ENCODE measurements at places on chromosomes 12 and 14.
A peak's percentile ranks its signal among the peaks of the same experiment; 100 is the strongest.

GRCh38 chr12:11730299-11731041 lies 81.0 kb downstream of the ETV6 start:
- DNase-seq, result no peak

DNA sequence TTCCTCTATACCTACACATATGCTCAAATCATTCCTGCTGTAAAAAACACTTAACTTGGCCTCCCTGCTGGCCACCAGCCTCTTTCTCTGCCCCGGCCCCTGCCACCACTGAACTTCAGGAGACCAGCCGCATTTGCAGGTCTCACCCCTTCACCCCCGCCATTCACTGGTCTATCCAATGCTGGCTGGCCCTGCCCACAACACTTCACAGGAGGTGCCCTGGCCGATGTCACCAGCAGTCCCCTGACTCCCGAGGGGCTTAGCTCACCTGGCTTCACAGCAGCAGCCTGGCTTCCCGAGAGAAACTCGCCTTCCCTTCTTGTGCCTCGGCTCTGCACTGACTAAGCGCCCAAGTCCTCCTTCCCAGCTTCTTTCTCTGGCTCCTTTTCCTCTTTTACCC lies 7.5 kb downstream of the AK7 start:
- DNase-seq, result no peak

DNA sequence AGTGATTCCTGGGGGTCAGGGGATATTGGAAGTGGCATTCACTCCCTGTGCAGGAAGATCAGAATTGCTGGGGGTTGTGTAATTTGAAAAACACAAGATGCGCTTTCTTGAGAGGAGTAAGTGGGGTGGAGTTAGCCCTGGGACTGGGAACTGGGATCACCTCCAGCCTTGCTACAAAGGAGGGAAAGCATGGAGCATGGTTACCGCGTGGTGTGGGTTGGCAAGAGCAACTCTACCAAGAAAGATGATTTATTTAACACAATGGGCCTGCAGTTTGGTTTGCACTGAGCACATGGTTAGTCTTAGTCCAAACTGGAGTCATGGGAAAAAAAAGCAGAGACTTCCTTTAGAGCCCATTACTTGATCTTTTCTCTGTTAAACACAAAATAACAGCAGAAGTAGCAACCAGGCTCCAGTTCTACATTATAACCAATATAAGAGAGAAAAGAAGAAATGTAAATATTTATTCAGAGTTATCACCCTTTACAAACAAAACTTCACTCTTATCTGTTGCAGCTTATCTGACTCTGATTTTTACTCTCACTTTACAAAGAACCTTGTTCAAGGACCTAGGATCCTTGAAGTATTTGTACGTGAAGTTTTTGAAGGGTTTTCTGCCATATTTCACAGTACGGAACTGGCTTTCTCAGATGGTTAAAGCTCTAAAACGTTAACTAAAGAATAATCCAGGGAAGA lies 2.1 kb upstream of the NIN start:
- DNase-seq, result no peak

DNA sequence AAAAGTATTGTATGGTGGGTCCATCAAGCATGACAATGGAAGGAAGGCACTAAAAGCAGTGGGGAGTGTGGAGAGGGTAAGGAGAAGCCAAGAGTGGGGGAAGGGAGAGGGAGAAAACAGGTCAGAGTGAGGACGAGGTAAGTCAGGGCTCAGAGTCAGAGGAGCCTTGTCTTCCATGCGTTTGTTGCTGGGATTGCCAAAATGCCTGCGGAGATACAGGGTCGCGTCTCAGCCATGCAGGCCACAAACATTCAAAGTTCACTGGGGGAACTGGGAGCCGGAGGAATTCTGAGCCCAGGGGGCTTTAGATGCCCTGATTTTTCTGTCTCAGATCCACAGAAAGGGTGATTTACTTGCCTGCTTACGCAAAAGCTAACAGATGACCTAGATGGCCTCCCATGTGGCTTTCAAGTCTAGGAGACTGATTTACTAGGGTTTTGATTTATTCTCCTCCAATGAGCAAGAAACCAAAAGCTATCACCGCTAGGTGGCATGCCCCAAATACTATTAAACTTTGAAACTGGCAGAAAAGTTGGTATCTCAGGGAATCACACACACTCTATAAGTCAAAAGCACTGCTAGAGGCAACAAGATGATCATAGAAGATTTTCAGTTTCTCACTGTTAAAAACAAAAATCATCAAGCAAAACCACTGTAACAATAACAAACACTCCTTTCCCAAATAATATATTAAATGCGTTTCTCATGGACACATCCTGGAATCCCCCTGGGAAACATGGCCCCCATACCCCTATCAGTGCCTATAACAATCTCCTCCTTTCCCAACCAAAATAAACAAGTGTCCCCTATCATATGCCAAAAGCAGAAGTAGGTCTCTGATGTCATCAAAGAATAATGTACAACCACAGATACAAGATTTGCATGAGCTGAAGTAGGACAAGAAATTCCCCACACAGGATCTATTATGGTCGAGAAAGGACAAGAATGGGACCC lies 26.6 kb upstream of the MDM1 start:
- DNase-seq, result no peak

GRCh38 chr12:120215766-120216735 lies 15.1 kb upstream of the RPLP0 start:
- no peak for DNase-seq

DNA sequence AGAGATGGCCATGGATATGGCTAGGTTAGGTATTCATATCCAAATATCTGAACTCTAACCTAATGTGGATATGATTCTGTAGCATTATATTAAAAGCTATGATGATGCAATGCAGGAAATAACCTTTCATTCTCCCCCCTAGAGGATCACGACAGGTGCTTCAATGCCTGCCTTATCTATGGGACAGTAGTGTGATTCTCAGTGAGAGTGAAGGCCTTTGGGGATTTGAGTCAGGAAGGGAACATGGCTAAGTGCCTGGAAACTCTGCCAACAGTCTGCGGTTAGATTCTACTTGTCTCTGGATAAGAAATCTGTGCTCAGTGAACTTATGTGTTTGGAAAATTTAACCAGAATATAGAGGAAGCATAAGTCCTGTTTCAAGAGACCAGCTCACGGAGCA lies 81.8 kb downstream of the SLC38A1 start:
- no peak for DNase-seq

GRCh38 chr12:100402763-100403162 lies 45.9 kb downstream of the SLC17A8 start:
- no peak for DNase-seq

DNA sequence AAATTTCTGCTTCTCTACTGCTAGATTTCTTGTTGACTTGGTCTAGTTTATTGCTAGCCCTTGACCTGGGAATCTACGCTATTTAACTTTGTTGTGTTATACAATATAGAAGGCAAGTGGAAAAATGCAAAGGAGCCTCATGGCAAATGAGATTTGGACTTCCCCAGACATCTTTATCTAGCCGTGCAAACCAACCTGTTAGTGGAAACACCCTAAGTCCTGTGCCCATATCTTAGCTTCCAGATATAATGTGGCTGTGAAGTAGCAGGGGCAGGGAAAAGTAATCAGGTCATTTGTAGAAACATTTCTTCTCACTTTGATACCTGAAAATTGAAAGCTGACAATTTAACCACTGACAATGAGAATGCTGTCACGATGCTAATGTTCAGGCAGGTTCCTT lies 90.7 kb upstream of the ATP2B1 start:
- DNase-seq, result no peak

DNA sequence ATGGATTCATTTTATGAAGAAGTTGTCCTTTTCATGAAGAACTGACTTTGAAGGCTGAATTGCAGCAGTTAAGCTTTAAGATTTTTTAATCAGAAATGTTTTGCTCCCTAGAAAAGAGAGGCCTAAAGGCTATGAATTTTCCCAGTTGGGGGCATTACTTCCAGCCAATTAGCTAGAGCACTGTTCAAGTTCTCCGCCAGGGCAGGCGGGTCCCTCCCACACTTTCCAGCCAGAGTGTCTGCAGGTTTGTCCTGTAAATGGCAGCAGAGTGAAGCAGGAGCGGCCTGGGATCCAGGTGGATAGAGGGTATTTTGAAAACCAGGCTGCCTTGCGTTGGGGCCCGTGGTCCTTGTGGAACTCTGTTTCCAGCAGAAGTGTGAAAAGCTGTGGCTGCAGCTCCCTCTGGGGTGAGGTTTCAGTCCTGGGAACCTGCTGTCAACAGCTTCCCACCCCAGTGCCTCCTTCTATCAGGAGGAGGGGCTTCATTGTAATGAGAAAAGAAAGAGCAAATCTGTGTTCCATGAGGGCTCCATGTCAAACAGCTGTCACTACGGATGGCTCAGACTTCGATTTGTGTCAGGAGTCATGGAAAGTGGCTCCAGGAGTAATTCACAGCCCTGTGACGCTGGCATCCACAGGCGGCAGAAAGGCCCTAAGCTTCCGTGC lies 210.7 kb upstream of the TMEM132C start:
- no peak for DNase-seq

GRCh38 chr12:64610079-64610659 lies at the start of gene RASSF3:
Gene RASSF3, plus strand, starts transcription at chr12:64610495. Its CDS starts 138 bp downstream, at chr12:64610633.
- DNase-seq, result peak; percentile 23

GRCh38 chr12:14802247-14802646 lies 1.0 kb downstream of the WBP11 start:
- DNase-seq, result no peak

GRCh38 chr12:15808652-15809051 lies 19.5 kb upstream of the EPS8 start:
- DNase-seq, result no peak

- no peak for DNase-seq
Measured at GRCh38 chr12:65300097-65300496, 21.6 kb downstream of the MSRB3 start.

DNA sequence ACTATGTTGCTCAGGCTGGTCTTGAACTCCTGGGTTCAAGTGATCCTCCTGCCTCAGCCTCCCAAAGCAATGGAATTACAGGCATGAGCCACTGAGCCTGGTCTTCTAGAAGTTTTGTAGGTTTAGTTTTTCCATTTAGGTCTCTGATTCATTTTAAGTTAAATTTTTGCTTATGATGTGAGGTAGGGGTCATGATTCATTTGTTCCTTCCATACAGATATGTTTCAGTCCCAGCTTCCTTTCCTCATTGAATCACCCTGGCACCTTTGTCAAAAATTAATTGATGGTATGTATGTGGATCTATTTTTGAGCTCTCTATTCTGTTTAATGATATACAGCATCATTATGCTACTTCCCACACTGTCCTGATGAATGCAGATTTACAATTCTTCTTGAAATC lies 25.6 kb upstream of the CABP1 start:
- no peak for DNase-seq

GRCh38 chr12:50246197-50246865 lies 37.0 kb downstream of the LIMA1 start:
- DNase-seq, result no peak

GRCh38 chr12:104656921-104657320 lies 200.2 kb downstream of the CHST11 start:
- no peak for DNase-seq

Data from occipital lobe (tissue), 3 donors.